Dorsolateral prefrontal cortex (tissue), 122 donors: ENCODE measurements at places on chromosomes 3 and 15. TPM values are rescaled to one million over a fixed set of nuclear protein-coding genes. Genes with fewer than 3 reads are reported as not detected.

CPEB1 gene
- 45.9 TPM for total RNA-seq

PLSCR2 gene
- total RNA-seq: not detected

- no peak for DNase-seq
Measured at GRCh38 chr3:117837391-117837790, 1127.8 kb downstream of the TUSC7 start.

DNA sequence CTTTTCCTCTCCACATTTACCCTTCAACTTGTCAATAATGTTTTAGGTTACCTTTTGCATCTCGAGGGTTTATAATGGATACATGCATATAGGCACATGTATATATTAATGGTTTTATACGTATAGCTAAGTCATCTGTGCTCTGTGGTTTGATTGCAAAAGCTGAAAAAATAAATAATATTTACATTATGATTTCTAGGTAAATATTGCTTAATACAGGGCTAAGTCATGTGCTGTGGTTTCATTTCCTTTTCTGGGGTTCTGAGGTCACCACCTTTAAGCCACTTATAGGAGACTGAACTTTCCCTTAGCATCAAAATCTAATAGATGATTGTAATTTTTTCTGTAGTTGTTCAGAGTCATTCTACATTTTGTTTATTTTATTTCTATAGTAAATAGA, 33.1 kb downstream of the LPP start:
- DNase-seq: no peak

DNA sequence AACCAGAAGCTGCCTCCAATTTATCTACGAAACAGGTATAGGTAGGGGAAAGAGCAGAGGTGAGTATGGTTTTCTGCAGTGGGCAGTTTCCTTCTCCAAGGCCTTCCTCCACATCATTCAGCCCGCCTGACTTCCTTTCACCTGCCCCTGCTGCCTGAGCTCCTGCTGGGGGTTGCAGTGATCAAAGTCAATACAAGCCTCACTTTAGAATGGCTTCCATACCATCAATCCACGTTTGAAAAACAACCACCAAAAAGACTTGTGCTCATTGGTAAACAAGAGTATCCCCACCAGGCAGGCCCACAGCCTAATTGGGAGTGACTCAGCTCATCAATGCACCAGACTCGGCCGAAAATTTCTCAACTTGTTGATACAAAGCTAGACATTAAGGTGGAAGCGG, 159.9 kb downstream of the MAGI1 start:
- no peak for DNase-seq

SLC24A5 gene
- not detected for total RNA-seq

SPATA12 gene
- total RNA-seq: not detected

MGLL gene
- total RNA-seq: 123 TPM
